Activated CD8-positive, alpha-beta T cell treated with anti-CD3 and anti-CD28 coated beads for 36 hours (primary cell): ENCODE measurements at places on chromosomes 16 and 17. TPM values are rescaled to one million over a fixed set of nuclear protein-coding genes. Genes with fewer than 3 reads are reported as not detected.

DNA sequence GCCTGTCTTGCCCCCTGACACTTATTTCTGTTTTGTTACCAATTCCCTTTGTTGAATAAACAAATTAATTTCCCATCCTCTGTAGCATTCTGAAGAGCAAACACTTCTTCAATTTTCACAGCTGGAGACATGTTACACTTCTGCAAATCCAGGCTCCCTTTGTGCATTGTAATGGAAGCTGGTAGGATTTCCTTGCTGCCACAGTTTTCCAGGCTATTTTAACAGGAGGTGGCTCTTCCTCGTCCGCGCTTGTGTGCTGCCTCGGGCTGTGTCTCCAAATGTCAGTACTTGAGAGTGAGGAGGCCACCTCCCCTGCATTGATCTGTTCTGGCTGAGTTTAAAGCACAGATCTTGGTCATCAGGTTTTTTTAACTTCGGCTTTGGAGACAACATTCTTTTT, 40.0 kb downstream of the SOST start:
- H3K36me3 ChIP-seq, result no peaks in the 10 kb centered on the region
- DNase-seq, result no peak
- no peak overlapping the region for H3K27ac ChIP-seq
- H3K4me1 ChIP-seq, result peaks cover 22% of the 10 kb centered on the region

GRCh38 chr16:14301169-14302030, 230.3 kb downstream of the MRTFB start:
- peak overlapping the region; percentile 66 for H3K4me3 ChIP-seq
- peak; percentile 74 for DNase-seq
- H3K36me3 ChIP-seq, result no peaks in the 10 kb centered on the region
- peaks cover 8% of the 10 kb centered on the region for H3K27me3 ChIP-seq
- H3K27ac ChIP-seq, result peak overlapping the region; percentile 46
- peaks cover 11% of the 10 kb centered on the region for H3K4me1 ChIP-seq

DNA sequence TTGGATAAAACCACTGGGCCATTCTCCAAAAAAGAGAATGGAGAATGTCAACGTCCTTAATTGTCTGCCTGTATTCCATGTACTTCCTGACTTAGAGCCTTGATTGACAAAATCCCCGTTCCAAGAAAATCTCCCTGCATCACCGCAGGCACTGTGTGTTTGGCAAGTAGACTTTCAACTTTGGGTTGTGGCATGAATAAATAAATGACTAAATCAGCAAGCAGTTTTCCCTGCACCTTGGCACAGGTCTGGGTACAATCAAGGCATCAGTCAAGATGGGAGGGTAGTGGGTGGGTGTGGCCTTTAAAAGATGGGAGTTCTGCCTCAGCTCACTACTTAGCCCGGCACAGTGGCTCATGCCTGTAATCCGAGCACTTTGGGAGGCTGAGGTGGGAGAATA, 248.5 kb upstream of the RPL38 start:
- H3K36me3 ChIP-seq, result no peaks in the 10 kb centered on the region
- H3K27ac ChIP-seq, result no peak overlapping the region
- no peak for DNase-seq
- H3K4me3 ChIP-seq, result no peak overlapping the region

DNA sequence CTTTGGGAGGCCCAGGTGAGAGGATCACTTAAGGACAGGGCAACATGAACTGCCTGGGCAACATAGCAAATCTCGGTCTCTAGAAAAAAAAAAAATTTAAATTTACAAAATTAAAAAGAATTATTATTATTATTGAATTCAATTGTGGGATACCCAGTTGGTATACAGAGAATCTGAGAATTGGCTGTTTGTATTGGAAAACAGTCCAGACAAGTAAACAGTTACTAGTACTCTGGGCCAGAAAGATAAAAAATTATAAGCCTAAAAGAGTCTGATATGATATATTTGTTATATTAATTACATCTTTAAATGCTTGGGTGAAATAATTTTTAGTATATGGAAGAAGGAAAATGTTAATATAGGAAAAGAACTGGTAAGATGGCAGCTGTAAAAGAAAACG, 15.0 kb downstream of the CCDC47 start:
- no peak overlapping the region for H3K4me3 ChIP-seq
- DNase-seq, result no peak
- H3K27me3 ChIP-seq, result no peaks in the 10 kb centered on the region
- H3K27ac ChIP-seq, result no peak overlapping the region

DNA sequence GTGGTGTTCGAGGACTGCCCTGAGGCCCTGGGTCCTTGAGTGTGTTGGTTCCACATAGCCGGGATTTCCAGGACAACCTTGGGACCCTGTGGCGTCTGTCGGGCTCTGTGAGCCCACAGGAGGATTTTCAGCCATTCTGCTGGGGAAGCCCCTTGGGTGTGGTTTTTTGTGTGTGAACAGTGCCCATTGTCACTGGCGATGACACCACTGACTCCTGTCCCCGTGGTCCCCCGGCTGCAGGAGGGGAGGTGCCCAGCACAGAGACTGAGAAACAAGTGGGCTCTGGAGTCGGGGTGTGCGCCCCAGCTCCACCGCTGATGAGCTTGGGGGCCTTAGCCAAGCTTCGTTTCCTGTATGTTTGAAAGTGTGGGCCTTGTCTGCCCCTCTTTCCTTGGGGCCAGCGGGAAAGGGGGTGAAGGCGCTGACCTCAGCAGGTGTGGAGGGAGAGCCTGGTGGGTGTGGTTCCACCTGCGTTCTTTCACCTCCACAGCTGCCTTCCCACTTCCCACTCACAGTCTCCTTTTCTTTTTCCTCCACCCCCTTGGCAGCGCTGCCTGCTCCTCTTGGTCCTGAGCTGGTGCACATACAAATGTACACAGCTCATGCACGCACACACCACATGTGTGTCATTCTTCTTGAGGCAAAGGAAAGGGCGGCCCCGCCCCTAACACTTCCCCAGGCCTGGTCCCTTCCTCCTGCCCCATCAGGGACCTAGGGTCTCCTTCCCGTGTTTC, 16.1 kb downstream of the MGRN1 start:
- peaks cover 36% of the 10 kb centered on the region for H3K4me1 ChIP-seq
- no peak overlapping the region for H3K4me3 ChIP-seq
- H3K27me3 ChIP-seq, result no peaks in the 10 kb centered on the region
- H3K36me3 ChIP-seq, result peaks cover 18% of the 10 kb centered on the region
- peak overlapping the region; percentile 34 for H3K27ac ChIP-seq

Gene CYB561
- total RNA-seq, result 1.5 TPM
